ENCODE measurements at places on chromosomes 3 and 15. TPM values are rescaled to one million over a fixed set of nuclear protein-coding genes. Genes with fewer than 3 reads are reported as not detected.

Gene GALNT15
- 7.0 TPM for total RNA-seq

Gene ECT2
- total RNA-seq, result 4.8 TPM

Gene ARF4
- 61.0 TPM for total RNA-seq

Gene XCR1
- total RNA-seq, result not detected

Gene GABRR3
- not detected for total RNA-seq

DNA sequence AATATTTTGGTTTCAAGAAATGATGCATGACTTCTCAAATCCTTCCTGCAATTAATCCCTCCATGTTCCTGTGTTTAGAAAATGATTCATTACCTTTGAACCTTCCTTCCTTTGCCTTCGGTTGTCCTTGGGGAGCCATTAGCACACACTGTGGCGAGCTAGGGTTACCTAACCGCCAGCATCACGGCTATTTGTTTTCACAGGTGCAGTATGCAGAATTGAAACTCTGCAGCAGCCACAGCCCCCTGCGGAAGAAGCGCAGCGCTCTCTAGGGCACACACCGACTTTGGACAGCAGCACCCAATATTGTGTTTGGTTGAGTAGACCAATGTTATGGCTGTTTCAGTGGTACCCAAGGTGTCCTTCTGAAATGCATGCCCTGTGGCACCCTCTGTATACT is 247.4 kb downstream of the MCTP2 start:
- DNase-seq, result no peak

DNA sequence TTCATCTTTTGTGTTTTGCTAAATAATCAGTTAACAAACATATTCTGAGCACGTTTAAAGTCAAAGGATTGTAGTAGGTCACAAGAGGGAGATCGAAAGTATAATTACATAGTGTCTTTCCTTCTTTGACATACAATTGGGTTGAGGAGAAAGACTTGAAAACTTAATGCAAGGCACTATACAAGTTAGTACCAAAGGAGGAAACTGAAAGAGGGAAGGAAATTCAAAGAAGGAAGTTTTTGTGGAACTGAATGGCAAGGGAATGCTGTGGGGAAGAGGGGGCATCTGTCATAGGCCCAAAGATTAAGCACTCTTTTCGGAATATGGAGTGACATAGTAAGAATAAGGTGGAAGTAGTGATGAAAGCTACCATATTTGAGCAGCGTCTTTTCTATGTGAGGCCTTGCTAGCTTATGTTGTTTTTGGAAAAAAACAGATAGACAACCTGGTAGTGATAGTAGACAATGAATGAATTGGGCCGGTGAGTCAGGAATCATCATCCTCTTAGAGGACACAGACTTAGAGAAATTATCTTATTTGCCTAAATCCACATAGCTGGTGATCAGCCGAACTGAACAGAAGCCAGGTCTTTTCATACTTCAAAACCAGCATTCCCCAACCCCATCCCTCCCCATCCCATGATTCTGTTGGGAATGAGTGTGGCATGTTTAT is 10.2 kb downstream of the MBNL1 start:
- no peak for DNase-seq

- DNase-seq, result no peak
These were observed 67.7 kb downstream of the IFT80 start for GRCh38 chr3:160331127-160331937.

GRCh38 chr3:46092702-46093080 is 65.4 kb upstream of the XCR1 start:
- no peak for DNase-seq

DNA sequence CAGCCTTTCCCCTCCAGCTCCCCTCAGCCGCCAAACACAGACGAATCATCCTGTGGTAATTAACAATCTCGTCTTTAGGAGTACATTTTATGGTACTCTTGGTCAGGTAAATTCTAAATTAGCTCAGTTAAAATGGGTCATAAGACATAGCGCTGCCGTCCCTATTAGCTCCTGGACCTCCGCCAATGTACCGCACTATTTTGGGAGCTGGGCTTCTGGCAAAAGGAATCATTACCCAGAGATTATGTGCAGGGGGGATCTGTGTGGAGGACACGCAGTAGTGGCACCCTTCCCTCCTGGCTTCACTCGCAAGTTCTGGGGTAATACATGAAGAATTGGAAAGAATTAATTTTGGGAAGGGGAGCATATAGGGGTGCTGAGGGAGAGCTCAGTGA is 68.6 kb upstream of the ONECUT1 start:
- peak; percentile 46 for DNase-seq

- DNase-seq, result no peak
These were observed 262.4 kb downstream of the NLGN1 start for GRCh38 chr3:173659972-173660371.

DNA sequence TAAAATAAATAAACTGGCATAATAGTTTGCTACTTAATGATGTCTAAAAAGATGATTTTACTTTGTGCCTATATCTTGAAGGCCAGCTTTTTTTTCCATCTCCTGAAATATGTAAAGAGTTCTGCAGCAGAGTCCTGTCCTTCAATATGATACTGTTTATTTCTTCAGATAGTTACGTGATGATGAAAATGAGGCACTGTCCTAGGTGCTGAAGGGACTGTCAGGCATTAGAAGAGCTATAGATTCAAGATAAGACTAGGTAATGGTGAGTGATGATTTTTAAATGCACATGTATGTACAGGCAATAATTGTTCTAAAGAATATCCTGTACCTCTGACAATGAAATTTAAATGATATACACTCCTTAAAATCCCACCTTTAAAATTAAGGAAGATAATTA is 326.9 kb upstream of the DNAJC19 start:
- DNase-seq, result no peak

DNA sequence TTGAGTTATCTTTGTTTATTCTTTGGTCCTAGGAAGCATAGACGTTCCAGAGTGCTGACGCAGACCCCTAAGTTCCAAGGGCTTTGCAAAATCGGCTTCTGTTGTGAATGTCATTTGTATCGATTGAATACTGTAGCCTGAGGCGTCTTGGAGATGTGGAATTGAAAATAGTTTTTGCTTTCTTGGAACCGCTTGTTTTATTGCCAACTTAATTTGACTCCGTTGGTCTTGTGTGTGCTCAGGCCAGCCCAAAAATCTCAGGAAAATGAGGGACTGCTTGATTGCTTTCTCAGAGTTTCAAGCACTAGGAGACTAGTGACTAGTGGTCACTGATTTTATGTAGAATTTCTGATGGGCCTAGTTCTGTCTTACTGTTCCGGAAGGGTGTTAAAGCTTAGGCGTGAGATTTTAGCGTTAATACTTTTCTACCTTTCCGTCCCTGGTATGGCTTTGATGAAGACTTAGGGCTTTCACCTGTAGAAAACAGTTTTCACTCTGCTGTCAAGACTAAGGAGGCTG is 263 bp upstream of the UTS2B start:
- DNase-seq, result no peak

DNA sequence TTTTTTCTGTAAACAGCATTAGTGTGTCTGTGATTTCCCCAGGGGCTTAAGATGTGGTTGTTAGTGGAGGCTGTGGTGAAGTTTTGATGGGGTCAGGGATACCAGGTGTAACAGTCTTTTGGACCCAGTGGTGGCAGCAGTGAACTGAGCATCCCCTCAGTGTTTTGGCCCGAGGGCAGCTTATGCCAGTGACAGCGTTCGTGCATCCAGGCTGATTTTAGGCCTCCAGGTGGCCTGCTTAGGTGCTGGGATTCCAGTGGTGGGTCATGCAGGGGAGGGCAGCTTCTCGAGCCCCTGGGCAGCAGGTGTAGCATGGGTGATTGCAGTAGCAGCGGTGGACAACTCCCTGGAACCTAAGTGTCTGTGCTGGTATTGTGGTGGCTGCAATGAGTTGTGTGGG is 29.2 kb downstream of the STT3B start:
- DNase-seq, result no peak

DNA sequence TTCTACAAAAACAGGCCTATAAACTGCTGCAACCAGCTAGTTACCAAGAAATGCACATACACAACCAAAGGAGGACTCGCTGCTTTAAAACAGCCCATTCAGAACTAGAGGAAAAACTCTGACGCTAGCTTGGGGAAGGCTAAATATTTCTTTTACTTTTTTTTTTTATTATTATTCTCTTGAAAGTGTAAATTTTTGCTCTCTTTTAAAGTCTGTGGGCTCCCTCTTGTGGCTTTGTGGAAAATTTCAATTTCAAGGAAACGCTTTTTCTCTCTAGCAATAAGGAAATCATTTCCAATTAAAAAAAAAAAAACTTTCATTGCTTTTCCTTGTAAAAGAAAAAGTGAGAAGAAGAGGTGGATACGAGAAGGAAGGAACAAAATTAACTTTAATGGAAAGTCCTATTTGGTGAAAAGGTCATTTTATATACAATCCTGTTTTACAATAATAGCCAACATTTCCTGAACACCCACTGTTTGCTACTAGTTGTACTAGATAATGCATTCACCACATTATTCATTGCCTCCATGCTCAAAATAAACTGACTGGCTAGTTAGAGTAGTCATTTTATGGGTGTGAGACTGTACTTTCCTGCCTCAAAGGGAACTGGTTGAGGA is 51.2 kb upstream of the SAMMSON start:
- DNase-seq, result no peak

- peak; percentile 63 for DNase-seq
These were observed at the start of gene WNT5A for GRCh38 chr3:55486857-55487380. Gene WNT5A (minus strand): TSS chr3:55487306. CDS start chr3:55486985, 321 bp downstream.

DNA sequence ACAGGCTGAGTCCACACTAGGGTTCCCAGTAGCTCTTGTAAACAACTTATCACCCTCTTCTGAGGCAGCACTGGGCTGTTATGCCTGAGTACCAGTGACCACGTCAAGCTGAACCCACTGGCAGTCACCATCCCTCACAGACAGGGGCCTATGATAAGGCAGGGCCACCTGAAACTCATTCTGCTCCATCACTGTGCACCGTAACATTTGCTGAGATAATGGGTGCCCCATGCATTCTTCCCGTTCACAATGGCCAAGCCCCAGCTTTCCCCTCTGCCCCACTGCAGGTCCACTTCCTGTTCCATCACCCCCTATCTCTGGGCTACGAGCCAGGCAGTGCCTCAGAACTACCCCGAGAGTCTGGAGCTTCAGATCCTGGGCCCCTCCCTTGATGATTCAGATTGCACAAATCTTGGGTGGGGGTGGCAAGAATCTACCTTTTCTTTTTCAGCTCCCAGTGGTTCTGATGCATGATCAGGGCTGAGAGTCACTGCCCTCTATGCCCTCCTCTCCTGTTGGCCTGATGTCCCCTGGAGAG is 158.0 kb downstream of the RAB11A start:
- DNase-seq, result no peak

- no peak for DNase-seq
These were observed 56.2 kb upstream of the LEKR1 start for GRCh38 chr3:156769721-156770654.

GRCh38 chr3:67610458-67610857 is 44.0 kb downstream of the SUCLG2 start:
- no peak for DNase-seq

DNA sequence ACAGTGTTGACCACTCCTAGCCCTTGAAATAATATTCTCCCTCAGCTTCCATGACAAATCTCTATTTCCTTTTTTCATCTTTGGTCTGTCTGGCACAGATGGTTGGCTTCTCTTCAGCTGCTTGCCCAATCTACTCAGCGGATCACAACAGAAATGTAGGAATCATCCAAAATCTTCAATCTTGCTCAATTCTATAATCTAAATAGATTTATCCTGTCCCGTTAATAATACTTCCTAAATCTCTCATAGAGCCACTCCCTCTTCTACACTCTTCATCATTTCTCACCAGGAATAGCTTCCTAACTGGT is 3.8 kb downstream of the PEAK1 start:
- no peak for DNase-seq

GRCh38 chr3:196323691-196324090 is 5.7 kb upstream of the DYNLT2B start:
- no peak for DNase-seq

DNA sequence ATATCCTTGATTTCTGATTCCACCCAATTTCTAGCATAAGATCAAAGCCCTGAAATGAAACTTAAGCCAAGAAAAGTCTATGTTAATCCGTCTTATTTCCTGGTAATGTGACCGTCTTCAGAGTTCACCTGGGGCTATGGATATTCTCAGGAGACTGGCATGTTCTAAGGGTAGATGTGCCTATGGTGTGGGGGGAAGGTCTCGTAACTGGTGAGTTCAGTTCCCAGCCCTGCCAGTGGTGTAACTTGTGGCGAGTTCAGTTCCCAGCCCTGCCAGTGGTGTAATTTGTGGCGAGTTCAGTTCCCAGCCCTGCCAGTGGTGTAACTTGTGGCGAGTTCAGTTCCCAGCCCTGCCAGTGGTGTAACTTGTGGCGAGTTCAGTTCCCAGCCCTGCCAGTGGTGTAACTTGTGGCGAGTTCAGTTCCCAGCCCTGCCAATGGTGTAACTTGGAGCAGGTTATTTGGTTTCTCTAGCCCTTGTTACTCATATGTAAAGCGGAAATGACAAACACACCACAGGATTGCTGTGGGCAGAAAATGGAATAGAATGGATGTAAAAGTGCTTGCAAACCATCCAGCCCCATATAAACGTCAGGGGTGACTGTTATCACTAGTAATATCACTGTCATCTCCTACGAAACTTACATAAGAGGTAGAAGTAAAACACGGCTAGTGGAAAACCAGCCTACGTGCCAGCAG is 30.4 kb downstream of the SLC51A start:
- no peak for DNase-seq

DNA sequence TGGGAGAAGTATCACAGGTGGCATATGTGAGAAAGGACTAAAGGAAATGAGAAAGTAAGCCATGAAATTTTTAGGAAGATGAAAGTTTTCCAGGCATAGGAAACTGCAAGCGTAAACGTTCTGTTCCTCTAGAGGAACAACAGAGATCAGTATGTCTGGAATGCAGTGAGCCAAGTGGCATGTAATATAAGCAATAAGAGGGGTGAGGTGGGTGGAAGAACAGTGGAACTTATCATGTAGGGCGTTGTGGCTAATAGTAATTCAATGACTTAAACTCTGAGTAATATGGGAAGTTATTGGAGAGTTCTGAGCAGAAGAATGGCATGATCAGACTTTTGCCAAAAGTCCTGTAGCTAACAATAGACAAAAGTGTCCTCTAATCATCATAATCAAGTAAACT is 902.9 kb downstream of the EPHA3 start:
- DNase-seq, result no peak

- DNase-seq, result no peak
These were observed 9.1 kb downstream of the THRB start for GRCh38 chr3:24485511-24485910.

- no peak for DNase-seq
These were observed 150.8 kb upstream of the DPH6 start for GRCh38 chr15:35696767-35697231.

- DNase-seq, result no peak
These were observed 43.4 kb downstream of the TSC22D2 start for GRCh38 chr3:150451329-150452048.

DNA sequence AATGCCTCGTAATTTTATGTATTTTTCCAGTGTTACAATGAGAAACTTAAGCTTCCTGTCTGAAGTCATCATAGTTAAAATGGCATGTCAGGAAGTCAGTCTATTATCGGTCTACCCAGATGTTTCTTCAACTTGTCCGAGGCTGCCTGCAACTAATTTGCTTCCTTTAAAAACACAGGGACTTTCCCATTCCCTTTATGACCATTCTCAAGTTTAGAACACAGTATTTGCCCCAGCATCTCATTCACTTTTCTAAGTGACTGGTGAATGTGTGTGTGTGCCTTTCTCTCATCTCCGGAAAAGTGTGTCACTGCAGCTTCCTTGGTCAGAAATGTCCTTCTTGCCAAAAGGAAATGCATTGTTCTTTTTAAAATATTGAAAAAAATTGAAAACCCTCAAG is 466.6 kb downstream of the RAP2B start:
- no peak for DNase-seq

All from left ventricle myocardium superior (tissue), 1 donor.